ENCODE measurements at places on chromosomes 6 and 20.

GRCh38 chr6:43250992-43251373 is 7.7 kb downstream of the TTBK1 start:
- H3K27me3 ChIP-seq, result no peaks in the 10 kb centered on the region
- no peak overlapping the region for H3K27ac ChIP-seq
- DNase-seq, result no peak
- H3K4me1 ChIP-seq, result no peaks in the 10 kb centered on the region
- H3K4me3 ChIP-seq, result no peak overlapping the region

GRCh38 chr20:32274359-32274758 is 3.1 kb upstream of the KIF3B start:
- no peaks in the 10 kb centered on the region for H3K36me3 ChIP-seq
- H3K27me3 ChIP-seq, result no peaks in the 10 kb centered on the region
- no peak for DNase-seq
- H3K4me1 ChIP-seq, result no peaks in the 10 kb centered on the region

DNA sequence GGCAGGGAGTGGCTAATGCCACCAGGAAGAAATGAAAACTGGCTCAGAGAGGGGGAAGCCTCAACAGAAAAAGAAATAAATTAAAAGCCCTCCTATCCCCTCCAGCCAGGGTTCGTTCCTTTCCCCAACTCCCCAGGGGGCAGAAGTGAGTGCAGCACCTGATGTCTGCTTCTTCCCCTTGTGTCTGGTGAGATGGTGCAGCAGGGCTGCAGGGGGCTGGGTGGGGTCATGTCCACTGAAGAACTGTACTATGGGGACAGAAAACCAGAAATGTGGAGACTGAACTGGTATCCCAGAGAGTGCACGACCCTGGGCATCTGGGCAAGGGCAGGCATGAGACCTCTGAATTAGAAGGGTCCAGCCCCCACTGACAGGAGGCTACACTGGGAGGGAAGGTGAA is 4.0 kb downstream of the EGFL8 start:
- H3K27me3 ChIP-seq, result no peaks in the 10 kb centered on the region
- no peak overlapping the region for H3K27ac ChIP-seq
- H3K36me3 ChIP-seq, result no peaks in the 10 kb centered on the region
- H3K4me3 ChIP-seq, result no peak overlapping the region

- no peaks in the 10 kb centered on the region for H3K4me1 ChIP-seq
- H3K4me3 ChIP-seq, result no peak overlapping the region
- no peaks in the 10 kb centered on the region for H3K27me3 ChIP-seq
- no peak overlapping the region for H3K27ac ChIP-seq
These were observed 4.6 kb upstream of the BICRAL start for GRCh38 chr6:42777126-42777822.

DNA sequence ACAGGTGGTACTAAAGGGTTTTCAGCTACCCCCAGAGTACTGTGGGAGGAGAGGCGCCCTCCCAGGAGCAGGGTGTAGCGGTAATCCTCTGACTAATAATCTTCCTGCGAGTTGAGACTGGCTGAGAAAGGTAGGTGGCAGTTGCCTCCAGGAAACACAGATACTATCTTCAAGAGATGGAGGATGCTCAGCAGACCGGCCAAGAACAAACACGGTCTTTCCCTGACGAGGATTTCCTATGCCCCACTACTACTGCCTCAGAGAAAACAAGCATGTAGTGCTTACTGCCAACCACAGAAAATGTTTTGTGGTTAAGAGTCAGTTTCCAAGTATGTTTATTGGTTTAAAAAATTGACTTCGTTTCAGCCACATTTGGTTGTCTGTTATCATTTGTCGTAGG is 26.8 kb downstream of the C6orf89 start:
- H3K4me1 ChIP-seq, result peaks cover 11% of the 10 kb centered on the region
- no peak overlapping the region for H3K4me3 ChIP-seq
- H3K36me3 ChIP-seq, result peaks cover 6% of the 10 kb centered on the region
- no peak for DNase-seq
- H3K27me3 ChIP-seq, result no peaks in the 10 kb centered on the region

DNA sequence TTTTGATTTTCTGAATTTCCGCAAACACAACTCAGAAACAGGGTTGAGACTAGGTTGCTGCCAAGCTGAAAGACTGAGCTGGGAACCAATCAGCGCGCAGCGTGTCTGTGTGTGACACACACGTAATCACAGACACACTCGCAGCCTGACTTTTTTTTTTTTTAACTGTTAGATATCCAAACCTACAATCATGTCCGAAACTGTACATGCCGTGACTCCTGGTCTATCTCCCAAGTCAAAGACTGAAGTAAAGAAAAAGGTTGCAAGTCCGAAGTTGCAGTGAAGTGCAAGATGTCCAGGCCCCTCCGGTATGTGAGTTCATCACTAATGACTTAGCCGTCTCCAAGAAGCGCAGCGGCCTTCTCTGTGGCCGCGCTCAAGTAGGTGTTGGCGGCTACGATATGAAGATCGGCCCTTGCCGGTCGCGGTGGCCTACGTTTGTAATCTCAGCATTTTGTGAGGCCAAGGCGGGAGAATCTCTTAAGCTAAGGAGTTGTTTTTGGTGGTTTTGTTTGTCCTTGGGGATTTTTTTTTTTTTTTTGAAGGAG is 108.2 kb downstream of the HFE start:
- H3K4me1 ChIP-seq, result no peaks in the 10 kb centered on the region
- peak overlapping the region; percentile 76 for H3K27ac ChIP-seq
- no peaks in the 10 kb centered on the region for H3K27me3 ChIP-seq
- peak overlapping the region; percentile 62 for H3K4me3 ChIP-seq
- no peaks in the 10 kb centered on the region for H3K36me3 ChIP-seq

GRCh38 chr20:47789081-47789763 is 3.9 kb upstream of the SULF2 start:
- DNase-seq, result no peak
- H3K27me3 ChIP-seq, result no peaks in the 10 kb centered on the region
- H3K27ac ChIP-seq, result no peak overlapping the region
- H3K4me3 ChIP-seq, result no peak overlapping the region
- no peaks in the 10 kb centered on the region for H3K4me1 ChIP-seq
- H3K36me3 ChIP-seq, result no peaks in the 10 kb centered on the region

GRCh38 chr6:2403546-2403945 is 158.1 kb upstream of the GMDS start:
- H3K36me3 ChIP-seq, result peaks cover 2% of the 10 kb centered on the region
- no peaks in the 10 kb centered on the region for H3K27me3 ChIP-seq
- H3K4me1 ChIP-seq, result no peaks in the 10 kb centered on the region
- no peak for DNase-seq

GRCh38 chr6:127148511-127148910 is 30.0 kb downstream of the RSPO3 start:
- no peak overlapping the region for H3K27ac ChIP-seq
- H3K27me3 ChIP-seq, result peaks cover 1% of the 10 kb centered on the region
- DNase-seq, result no peak
- H3K36me3 ChIP-seq, result no peaks in the 10 kb centered on the region

GRCh38 chr6:12138381-12138780 is 126.3 kb downstream of the HIVEP1 start:
- H3K27me3 ChIP-seq, result no peaks in the 10 kb centered on the region
- no peaks in the 10 kb centered on the region for H3K36me3 ChIP-seq
- no peaks in the 10 kb centered on the region for H3K4me1 ChIP-seq
- DNase-seq, result no peak
- H3K4me3 ChIP-seq, result no peak overlapping the region

DNA sequence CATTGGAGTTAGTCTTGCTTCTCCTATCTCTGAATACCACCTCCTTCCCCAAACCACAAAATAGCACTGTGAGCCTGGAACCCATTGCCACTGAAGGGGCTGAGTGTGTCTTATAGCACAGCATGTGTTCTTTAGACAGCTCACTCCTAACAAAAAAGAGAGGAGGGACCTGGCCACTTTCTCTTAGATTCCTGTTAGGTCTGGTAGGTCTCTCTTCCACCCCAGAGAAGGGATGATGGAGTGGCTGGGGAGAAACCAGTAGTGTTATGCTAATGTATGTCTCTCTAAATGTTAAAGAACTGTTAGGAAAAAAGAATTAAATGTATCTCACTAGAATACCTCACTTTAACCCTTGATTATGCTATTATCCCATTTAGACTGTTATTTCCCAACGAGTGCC is 340.3 kb downstream of the EPHA7 start:
- H3K27ac ChIP-seq, result no peak overlapping the region
- no peaks in the 10 kb centered on the region for H3K36me3 ChIP-seq
- no peak for DNase-seq
- H3K4me3 ChIP-seq, result no peak overlapping the region
- H3K27me3 ChIP-seq, result no peaks in the 10 kb centered on the region

DNA sequence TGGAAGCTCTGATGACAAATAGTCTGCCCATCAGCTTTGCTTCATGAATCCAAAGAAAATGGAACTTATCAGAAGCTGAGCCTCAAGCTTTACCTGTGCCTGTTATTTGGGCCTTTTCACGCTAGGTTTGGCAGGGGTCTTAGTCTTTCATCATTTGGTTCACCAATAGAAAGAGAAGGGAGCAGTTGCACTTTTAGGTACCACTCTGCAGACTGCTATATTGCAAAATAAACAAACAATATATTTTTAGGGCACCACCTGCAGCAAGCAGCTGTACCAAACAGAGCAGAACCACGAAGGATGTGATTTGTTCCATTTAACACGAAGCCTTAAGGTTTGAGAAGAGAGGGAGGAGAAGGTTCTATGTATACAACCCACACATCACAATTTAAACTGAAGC is 291.4 kb upstream of the RNF217 start:
- DNase-seq, result no peak
- H3K27me3 ChIP-seq, result no peaks in the 10 kb centered on the region
- no peak overlapping the region for H3K27ac ChIP-seq
- H3K4me1 ChIP-seq, result no peaks in the 10 kb centered on the region
- no peaks in the 10 kb centered on the region for H3K36me3 ChIP-seq
- H3K4me3 ChIP-seq, result no peak overlapping the region

DNA sequence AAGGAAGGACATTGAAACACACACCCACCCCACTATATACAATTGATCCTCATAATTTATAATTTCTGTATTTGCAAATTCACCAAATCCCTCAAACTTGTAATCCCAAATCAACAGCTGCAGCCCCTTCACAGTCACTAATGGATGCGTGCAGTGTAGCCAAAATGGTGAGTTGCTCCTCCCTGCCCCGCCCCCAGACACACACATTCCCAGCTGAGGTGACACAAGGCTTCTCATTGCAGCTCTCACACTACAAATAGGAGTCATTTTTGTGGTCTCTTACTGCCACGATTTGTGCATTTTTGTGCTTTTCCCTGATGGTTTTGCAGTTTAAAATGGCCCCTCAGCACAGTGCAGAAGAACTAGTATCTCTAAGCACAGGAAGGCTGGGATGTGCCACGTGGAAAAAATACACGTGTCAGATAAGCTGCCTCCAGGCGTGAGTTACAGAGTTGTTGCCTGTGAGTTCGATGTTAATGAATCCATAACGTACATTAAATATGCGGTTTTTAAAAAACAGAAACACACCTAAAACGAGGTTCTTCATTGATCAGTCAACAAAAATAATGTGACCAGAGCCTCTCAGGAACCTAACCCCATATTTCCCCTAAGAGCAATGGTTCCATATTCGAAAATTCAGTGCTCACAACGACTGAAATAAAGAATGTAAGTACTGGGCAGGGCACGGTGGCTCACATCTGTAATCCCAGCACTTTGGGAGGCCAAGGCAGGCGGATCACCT is 8.2 kb downstream of the ATP9A start:
- H3K27ac ChIP-seq, result no peak overlapping the region
- no peaks in the 10 kb centered on the region for H3K27me3 ChIP-seq
- no peaks in the 10 kb centered on the region for H3K4me1 ChIP-seq
- no peaks in the 10 kb centered on the region for H3K36me3 ChIP-seq
- H3K4me3 ChIP-seq, result no peak overlapping the region
- DNase-seq, result no peak

DNA sequence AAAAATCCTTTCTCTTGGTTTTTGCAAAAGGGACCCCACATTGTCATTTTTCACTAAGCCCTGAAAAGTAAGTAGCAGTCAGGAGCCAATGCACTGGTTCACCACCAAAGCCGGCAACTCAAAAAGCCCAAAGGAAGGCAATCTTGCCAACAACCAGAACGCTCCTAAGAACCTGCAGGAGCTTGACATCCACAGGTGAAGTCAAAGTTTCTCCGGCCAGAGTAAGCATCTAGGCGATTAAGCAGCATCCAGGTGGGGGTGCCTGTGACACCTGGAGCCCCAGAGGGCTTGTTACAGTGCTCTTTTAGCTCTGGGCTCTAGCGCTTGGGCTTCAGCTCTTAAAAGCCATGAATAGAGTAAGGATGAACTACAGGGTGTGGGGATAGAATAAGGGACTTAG is 36.1 kb downstream of the SLC35D3 start:
- H3K27me3 ChIP-seq, result no peaks in the 10 kb centered on the region
- no peak for DNase-seq
- H3K36me3 ChIP-seq, result no peaks in the 10 kb centered on the region
- no peak overlapping the region for H3K27ac ChIP-seq
- no peak overlapping the region for H3K4me3 ChIP-seq
- H3K4me1 ChIP-seq, result no peaks in the 10 kb centered on the region

DNA sequence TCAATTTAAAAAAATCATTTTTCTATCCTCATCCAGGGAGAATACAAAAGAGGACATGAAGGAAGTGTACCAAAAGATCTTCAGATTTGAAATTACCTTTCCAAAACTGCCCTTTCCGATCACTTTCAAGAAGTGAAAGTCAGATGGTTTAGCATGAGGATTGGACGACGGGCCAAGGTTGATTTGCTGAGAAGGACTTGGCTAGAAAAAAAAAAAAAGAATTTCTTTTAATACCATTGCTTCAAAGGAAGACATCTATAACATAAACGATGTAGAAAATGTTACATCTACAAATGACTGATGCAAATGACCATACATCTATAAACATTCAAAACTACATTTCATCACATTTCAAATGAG is 120.9 kb upstream of the SLC2A12 start:
- H3K4me1 ChIP-seq, result no peaks in the 10 kb centered on the region
- no peak overlapping the region for H3K4me3 ChIP-seq
- no peak overlapping the region for H3K27ac ChIP-seq

DNA sequence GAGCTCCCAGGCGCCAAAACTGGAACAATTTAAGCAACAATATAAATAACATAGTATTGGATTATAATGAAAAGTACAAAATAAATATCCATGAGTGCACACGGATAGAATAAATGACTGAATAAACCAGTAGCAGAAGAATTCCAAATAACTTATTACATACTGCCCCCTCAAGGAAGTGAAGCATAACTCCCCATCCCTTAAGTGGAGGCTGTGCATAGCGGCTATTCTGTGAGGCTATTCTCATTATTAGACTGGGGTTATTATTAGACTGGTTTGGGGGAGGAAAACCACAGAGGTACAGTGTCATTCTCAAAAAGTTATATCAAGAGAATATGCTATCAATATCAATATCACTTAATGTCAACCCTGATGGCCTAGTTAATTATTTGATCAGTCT is 94.4 kb upstream of the SIRPA start:
- H3K36me3 ChIP-seq, result no peaks in the 10 kb centered on the region
- no peak overlapping the region for H3K4me3 ChIP-seq
- no peak for DNase-seq
- no peaks in the 10 kb centered on the region for H3K4me1 ChIP-seq
- no peaks in the 10 kb centered on the region for H3K27me3 ChIP-seq
- no peak overlapping the region for H3K27ac ChIP-seq

Data from aorta (tissue), 5 donors.